ENCODE measurements at places on chromosomes 5 and 9.

DNA sequence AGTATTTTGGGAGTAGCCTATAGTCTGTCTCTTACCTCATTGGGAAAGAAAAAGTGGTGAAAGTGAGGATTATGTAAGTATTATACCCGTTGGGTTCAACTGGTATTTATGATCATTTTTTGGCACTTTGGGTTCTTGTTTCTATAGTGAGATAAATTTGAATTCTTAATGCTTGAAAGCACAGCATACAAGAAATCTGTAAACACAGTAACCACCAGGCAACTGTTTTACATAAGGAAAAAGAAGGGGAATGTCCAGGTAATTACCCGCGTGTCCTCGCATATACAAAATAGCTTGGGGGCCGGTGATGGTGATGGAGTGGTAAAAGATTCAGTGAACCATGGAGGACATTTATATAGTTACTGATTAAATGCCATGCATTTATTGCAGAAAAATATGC is 60.5 kb downstream of the BASP1 start:
- DNase-seq: no peak

DNA sequence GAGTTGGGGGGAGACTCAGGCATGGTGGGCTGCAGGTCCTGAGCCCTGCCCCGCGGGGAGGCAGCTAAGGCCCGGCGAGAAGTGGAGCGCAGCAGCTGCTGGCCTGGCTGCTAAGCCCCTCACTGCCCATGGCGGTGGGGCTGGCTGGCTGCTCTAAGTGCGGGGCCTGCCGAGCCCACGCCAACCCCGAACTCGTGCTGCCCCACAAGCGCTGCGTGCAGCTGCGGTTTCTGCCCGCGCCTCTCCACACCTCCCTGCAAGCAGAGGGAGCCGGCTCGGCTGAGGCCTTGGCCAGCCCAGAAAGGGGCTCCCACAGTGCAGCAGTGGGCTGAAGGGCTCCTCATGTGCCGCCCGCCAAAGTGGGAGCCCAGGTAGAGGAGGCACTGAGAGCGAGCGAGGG is 1355.1 kb upstream of the WWC1 start:
- no peak for DNase-seq

- DNase-seq: peak; percentile 7
Observed at GRCh38 chr5:76521240-76521758, 101.9 kb downstream of the F2RL2 start.

DNA sequence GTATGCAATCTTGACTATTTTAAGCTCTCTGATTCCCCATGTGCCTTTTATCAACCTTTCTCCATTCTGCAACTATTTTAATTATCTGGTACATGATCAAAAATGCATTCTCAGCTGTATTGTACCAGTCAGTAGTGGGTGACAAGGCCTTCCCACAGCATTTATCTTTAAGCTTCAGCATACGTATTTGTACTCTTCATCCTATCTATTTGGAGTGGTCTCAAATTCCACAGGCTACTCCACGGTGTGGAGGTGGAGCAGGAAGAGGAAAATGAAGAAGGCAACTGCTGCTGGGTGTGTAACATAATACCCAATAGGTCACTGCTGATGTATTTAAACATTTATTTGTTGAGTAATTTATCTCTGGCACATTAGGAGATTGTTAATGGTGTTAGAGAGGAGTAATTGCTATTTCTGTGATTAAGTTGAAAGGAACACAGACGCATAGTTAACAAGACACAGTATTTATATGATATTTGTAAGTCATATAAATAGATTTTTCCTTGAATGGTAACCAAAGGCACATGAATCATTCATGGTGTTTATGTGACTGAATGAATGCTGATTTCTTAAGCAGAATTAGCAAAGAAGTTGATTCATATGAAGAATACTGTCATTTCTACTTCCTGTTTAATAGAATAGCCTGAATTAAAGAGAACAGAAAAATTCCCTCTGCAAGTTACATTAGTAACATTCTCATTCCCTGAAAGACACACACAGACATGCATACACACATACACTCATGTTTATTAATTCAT is 153.8 kb upstream of the NR3C1 start:
- DNase-seq: no peak

GRCh38 chr9:125189011-125189360 is 617 bp downstream of the PPP6C start:
- DNase-seq: peak; percentile 26

Measured in central memory CD4-positive, alpha-beta T cell (primary cell).